ENCODE measurements at places on chromosomes 3 and 15.

- no peak for DNase-seq
These were observed 1.5 kb upstream of the ATR start for GRCh38 chr3:142580061-142580423.

GRCh38 chr3:140527156-140527555 is 150.7 kb upstream of the TRIM42 start:
- DNase-seq = no peak

- DNase-seq = no peak
These were observed 889.8 kb downstream of the ROBO1 start for GRCh38 chr3:78878011-78878410.

GRCh38 chr3:120678331-120678947 is 3.6 kb downstream of the HGD start:
- DNase-seq = no peak

GRCh38 chr3:127037021-127037400 is 54.1 kb downstream of the PLXNA1 start:
- no peak for DNase-seq

GRCh38 chr3:9398700-9399336 is 1.4 kb downstream of the SETD5 start:
- peak; percentile 29 for DNase-seq

DNA sequence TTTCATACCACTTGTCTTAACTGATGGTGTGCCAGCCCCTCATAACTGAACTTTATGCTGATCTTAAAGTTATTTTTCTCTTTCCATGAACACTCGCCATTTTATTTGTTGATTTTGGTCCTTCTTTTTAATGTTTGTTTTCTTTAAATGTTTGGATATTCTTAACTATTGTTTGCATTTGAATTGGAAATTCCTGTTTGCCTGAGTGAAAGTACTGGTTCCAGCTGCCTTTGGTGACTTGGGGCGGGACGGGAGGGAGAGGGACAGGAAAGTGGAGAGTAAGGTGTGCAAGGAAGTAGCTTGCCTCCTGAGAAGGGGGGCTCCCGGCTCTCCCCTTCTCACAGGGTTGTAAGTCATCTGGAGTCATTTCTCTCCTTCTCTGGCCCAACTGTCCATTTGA is 287.1 kb upstream of the PPP2R3A start:
- DNase-seq = no peak

GRCh38 chr3:98552232-98553020 is 20.6 kb downstream of the GPR15 start:
- DNase-seq = no peak

- DNase-seq = no peak
These were observed 54.5 kb downstream of the TOP2B start for GRCh38 chr3:25610167-25610566.

- no peak for DNase-seq
These were observed 1.0 kb downstream of the CSPG5 start for GRCh38 chr3:47577583-47578118.

DNA sequence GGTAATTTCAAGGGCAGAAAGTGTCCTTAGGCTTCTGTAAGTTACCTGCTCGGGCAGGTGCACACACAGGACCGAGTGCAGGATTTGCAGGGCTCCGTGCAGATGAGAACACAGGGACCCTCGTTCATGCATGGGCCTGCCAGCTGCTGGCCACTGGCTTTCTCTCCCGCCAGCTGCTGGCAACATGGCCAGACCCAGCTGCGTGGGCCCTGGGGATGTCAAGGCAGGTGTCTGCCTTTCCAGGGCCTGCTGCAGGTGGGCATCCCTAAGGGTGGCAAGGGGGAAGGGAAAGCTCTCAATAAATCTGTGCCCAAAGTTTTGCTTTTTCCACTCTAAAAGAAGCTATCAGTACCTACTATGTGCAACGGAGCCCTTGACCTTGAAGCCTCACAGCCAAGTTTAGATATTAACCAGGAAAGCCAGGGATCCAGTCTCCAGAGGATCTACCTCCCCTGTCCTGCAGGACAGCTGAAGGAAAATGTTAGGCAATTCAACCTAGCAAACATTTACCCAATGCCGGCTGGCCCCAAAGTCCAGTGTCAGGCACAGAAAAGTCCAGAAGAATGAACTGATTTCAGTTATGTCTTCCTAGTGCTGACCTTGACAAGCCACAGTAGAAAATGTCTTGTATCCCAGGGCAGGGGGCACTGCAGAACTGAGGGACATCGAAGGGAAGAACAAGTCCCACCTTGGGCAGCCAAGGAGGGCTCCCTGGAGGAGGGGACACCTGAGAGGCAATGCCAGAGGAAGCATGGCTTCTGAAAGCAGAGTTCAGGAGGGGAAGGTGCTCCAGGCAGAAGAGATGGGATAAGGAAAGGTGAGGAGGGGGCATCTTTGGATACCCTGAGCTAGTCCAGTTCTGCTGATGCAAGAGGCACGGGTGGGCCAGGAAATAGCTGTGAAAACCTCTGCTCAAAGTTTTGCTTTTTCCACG is 26.4 kb downstream of the NUP210 start:
- DNase-seq = no peak

GRCh38 chr3:117553461-117553860 is 843.9 kb downstream of the TUSC7 start:
- DNase-seq = no peak

DNA sequence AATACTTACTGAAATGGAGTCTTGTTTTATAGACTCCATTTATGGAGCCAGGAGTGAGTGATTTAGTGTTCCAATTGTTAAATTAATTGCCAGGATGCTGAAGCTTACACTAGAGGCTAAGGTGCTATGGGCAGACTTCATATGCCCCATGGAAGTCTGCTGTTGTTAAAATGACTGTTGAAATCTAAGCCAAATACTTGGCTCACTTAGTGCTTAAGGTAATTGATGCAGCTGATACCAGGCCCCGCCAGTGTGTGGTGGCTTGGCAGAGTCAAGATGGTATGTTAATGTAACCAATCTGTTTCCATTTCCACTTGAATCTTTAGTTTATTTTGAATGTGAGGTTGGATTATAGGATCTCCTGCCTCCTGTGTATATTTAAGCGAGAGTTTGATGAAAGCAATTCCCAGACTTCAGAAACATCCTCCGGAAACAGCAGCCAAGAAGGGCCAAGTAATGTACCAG is 187.1 kb downstream of the ITPR1 start:
- DNase-seq = no peak

- DNase-seq = no peak
These were observed 38.4 kb downstream of the PCOLCE2 start for GRCh38 chr3:142850395-142851023.

GRCh38 chr3:34073111-34073510 is 274.7 kb downstream of the PDCD6IP start:
- no peak for DNase-seq

DNA sequence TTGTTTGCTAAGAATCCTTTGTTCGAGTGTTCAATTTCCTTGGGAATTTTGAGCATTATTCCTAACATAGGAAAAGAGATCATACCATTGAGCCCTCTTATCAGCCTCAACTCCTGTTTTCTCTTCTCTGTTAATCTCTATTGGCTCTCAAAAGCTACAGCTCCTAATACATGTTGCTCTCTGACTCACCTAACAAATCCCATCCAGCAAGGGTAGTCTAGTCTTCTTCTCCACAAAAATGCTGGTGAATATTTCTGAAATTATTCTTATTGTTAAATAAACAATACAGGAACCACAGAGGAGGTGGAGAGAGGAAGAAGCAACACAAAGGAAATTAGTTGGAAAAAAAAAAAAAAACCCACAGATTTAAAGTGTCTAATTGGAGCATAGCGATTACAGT is 325.8 kb upstream of the NAALADL2 start:
- no peak for DNase-seq

DNA sequence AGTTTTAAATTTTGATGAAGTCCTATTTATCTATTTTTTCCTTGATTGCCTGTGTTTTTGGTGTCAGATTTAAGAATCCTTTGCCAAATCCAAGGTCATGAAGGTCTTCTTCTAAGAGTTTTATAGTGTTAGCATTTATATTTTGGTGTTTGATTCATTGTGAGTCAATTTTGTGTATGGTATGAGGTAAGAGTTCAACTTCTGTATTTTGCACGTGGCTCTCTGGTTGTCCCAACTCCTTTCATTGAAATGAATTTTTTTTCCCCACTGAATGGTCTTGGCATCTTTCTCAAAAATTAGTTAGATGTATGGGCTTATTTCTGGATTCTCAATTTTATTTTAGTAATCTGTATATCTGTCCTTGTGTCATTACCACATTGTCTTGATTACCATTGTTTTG is 57.1 kb upstream of the STRIT1 start:
- no peak for DNase-seq

DNA sequence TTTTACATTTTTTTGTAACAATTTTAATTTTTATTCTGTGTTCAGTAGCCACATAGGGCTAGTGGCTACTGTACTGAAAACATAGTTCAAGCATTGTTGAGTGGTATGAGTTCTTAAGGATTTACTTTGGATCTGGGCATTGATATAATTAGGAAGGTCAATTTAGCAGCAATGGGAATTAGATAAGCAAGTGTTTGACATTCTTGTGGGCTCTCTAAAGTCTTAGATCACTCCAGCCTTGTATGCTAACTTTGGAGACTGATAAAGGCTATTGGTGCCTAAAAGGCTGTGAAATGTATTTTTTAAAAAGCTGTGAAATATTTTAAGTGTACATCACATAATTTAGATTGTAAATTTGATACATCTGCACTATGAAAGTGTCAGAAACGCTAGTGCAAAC is 2.5 kb upstream of the DNAJC13 start:
- no peak for DNase-seq

DNA sequence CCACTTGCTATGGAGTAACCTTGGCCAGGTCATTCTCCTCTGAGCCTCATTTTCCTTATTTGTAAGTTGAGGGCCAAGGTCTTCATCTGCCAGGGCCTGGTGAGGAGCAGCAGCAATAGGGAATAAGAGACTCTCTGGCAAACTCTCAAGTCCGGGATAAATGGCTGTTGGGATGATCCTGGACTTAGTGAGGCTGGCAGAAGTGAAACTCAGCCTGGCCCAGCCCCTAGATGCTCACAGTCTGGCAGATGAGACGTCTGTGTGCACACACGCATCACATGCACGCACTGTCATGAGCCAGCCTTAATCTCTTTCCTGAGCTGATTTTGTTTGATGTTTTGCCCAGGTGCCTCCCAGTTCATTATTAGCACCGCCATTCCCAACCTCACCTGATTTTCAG is 26.8 kb downstream of the SLC6A6 start:
- DNase-seq = no peak

GRCh38 chr3:126987596-126987995 is 4.7 kb downstream of the PLXNA1 start:
- DNase-seq = no peak

Measured in CD4-positive, alpha-beta memory T cell (primary cell).